ENCODE measurements at places on chromosomes 5 and 9.

- DNase-seq = no peak
Measured at GRCh38 chr9:117744369-117744768, 40.2 kb downstream of the TLR4 start.

GRCh38 chr5:68093455-68094159 is 121.9 kb upstream of the PIK3R1 start:
- no peak for DNase-seq

- DNase-seq = no peak
Measured at GRCh38 chr5:134536876-134537275, 11.4 kb downstream of the JADE2 start.

GRCh38 chr5:42896523-42896922 is 84.8 kb upstream of the SELENOP start:
- DNase-seq = no peak

GRCh38 chr5:57211039-57211438 is 37.2 kb downstream of the GPBP1 start:
- DNase-seq = no peak

- no peak for DNase-seq
Measured at GRCh38 chr5:96431376-96432187, 1.5 kb downstream of the PCSK1 start.

- DNase-seq = no peak
Measured at GRCh38 chr5:165837286-165837685, 2331.9 kb downstream of the MAT2B start.

GRCh38 chr9:78866207-78867132 is 569.5 kb downstream of the PSAT1 start:
- no peak for DNase-seq

GRCh38 chr5:95781101-95781583 is 41.4 kb downstream of the GLRX start:
- peak; percentile 62 for DNase-seq

DNA sequence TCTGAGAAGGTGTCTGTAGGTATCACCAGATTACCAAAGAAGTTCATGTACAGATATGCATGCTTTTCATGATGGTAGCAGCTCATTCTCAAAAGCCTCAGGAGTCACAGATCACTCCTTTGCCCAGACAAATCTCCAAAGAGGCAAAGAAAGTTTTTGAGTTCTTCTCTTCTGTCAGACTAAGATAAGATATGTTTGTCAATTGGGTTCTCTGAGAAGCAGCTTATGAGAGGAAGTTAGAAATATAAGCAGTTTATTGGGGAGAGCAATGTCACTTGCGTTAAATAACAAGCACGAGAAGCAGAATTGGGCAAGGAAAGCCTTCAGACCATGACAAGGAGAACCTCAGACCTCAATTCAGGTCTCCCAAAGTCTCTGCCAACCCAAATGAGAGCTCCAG is 219.2 kb upstream of the KLF4 start:
- DNase-seq = no peak

DNA sequence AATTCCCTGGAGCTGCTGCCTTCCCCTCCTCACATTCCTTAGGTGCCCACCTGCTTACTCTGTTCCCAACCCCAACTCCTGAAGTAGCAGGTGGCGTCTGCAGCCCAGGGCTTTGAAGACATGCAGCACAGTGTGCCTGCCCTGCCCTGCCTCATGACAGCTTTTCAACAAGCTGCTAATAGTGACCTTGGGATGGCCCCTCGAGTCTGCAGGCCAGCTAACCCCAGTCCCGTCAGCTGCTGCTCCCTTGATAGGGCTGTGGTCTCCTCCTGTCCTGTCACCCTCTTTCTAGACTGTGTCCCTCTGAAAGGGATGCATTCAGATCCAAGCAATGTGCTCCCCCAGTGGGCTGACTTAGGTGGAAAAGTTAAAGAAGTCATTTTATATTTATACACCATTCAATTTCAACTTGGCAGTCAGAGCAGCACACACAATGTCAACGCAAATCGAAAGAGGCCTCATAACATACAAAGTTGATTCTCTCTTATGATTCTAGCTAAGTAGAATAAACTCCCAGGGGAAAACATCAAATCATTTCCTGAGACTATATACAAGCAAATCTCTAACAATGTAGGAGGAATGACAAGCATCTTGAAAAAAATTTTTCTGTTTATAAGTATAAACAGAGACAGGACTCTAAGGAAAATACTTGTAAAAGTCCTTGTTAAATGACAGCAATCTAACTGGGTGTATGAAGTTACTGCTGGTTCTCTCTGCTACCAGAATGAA is 37.9 kb downstream of the ADRB2 start:
- DNase-seq = no peak

DNA sequence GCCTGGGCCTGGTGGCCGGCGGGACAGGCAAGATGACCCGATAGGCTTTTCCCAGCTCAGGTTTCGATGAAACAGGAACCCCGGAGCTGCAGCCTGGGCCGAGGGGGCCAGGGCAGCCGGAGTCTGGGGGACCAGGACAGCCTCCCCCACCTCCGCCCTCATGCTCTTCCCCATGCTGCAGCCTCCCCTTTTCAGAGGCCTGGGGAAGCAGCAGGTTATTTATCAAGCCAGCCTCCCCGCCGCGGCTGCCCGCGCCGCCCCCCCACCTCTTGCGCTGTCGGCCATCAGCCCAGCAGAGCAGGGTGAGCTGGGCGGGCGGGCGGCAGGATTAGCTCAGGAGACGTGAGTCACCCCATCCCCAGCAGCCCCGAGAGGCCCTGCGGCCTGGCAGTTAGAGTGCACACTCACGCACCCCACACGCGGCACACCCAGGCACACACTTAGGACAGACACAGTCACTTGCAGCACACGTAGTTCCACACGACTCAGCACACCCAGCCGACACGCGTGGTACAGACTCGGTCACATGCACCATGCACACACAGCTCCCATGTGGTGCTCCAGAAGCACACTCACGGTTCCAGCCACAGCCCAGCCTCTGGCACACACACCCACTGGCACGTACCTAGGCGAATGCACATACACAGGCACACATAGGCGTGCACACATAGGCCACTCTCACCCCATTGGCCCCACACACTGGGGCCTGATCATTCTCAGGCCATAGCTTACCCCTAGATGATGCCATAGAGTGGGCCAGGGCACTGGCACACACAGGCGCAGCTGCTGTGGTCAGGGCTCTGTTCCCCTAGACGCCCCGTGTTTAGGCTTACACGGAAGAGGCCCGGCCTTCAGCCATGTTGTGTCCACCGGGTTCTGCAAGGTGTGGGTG is 13.0 kb downstream of the CXXC5 start:
- no peak for DNase-seq

- peak; percentile 64 for DNase-seq
Measured at GRCh38 chr9:122099271-122099869, 6.3 kb upstream of the TTLL11 start.

DNA sequence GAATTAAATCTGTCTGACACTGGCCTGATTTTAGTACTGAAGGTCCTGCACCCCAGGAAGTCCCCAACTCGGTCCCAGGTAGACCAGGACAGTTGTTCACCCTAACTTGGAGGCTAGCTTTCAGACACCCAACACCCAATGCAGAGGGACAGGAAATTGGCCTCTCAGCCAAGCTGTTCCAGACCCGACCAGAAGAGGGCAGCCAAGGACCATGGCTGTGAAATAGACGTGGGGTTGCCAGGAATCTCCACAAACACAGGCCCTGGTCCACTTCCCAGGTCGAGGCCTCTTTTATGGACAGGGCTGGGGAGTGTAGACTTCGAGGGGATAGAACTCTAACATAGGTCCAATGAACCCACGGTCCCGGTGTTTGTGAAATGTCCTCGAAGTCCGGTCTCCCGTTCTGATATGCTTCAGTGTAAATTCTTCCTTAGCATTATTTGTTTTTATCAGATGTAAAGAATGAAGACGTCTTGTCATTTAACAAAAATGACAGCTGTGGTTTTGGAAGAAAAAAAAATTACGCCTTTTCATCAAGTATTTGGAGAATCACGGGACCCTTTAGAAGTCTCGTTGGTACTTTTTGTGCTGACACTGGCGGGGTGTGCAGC is 260.3 kb upstream of the ADAMTS16 start:
- DNase-seq = no peak

DNA sequence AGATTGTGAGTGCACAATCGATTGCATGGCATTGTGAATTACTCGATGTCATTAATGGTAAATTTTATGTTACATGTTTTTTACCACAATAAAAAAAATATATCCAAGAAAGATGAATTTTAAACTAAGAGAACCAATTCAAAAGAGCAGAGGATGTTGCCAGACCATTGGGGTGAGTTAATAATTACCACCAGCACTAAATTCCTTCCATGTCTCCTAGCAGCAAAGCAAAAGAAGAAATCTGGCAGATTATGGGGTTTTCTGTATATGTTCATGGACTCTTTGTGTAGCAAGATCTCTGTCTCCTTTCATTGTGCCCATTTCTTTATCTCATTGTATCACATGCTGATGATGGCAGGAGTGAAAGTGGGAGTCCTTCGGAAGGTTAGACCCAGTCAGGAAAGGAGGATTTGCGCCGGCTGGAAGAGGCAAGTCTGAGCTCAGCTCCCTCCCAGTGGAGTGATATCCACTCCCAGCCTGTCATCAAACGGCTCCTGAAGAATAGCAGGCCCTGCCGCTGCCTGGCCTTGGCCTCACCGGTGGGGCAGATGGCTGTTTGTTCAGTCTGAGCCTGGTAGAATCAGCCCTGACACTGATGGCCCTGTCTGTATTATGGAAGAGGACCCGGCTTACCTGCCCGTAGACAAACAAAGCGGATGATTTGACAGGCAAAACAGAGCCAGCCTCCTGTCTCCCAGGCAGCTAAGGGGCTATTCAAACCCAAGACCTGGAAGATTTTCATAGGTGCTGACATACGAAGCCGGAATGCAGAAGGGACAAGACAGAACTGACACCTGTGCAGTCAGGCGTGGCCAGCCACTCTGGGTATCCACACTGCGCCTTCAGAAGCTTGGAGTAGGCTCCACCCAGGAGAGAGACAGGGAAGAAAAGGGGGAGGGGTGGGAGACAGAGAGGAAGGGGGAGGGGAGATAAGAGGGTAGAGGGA is 21.9 kb upstream of the FOXE1 start:
- DNase-seq = no peak

DNA sequence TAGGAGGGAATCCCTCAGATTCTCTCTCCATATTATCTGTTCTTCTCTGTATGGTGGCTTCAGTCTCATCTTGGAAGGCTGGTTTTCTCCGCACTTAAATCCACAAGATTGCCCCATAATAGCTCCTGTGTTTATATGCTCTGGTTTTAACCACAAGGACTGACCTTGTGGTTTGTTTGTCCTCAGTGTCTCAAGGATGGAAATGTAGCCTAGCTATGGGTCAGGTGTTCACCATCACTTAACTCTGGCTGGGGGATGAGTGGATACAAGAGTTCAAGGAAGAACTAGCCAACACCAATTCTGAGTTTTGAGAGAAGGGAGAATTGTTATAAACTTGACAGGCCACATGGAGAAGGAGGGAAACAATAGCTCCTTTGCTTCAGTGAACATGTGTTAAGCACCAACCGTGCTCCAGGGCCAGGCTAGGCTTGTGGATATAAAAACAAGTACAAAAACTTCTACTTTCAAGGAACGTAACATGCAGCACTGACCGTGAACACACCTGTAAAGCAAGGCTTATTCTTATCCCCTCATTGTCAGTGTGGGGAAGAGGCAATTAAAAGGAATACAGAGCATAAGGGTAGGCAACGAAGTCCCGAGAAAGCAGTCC is 75.6 kb upstream of the VLDLR start:
- no peak for DNase-seq

- no peak for DNase-seq
Measured at GRCh38 chr5:72145348-72145747, 38.1 kb downstream of the MAP1B start.

- no peak for DNase-seq
Measured at GRCh38 chr5:456351-457194, 13.6 kb downstream of the EXOC3 start.

DNA sequence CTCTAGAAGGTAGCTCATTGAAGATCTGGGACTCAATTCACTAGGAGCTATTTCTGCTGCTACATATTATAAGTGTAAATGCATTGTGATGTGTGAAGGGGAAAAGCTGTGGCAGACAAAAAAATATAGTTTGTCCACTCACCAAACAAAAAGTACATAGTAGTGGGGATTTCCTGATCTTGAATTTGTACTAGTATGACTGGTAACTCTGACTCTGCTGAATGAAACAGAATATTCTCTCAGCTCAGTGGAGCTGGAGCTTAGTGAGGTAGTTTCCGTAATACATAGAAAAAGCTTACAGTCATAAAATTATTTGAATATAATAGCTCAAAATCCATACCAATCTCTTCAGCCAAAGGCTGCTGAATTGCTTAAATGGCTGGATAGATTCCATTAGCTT is 455.6 kb upstream of the CD180 start:
- DNase-seq = no peak

- DNase-seq = no peak
Measured at GRCh38 chr5:7846327-7846726, 4.6 kb downstream of the CFAP90 start.

DNA sequence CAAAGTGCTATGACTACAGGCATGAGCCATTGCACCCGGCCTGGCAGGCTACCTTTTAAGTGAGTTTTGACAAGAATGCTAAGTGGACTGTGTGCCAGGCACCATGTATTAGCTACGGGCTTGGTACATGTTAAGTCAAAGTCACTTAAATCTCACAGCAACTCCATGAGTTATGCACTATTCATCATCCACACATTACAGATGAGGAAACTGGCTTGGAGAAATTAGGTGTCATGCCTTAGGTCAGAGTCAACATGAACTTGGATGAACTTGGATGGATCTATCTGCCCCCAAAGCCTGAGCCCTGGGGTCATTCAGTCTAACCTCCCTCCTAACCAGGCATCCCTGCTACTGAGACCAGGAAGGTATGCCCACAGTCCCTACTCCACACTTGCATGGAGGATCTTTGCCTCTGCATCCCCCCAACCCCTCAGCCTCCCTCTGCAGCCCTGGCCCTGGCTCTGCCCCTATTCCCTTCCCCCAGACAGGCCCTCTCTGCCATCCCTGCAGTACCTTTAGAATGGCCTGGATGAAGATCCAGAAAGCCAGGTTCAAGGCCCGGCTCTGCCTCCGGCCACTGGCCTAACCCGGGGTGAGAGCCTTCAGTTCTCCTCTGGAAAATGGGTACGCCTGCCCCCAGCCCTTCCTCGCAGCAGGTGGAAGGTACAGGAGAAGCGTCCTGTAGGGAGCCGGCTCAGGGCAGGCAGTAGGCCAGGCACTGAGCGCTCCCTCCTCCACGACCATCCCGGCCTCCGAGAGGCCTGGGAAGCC is 685 bp upstream of the ADGRD2 start:
- no peak for DNase-seq

- DNase-seq = no peak
Measured at GRCh38 chr9:131674425-131675421, 65.2 kb downstream of the RAPGEF1 start.

GRCh38 chr5:151532416-151532815 is 58.7 kb downstream of the FAT2 start:
- DNase-seq = no peak

DNA sequence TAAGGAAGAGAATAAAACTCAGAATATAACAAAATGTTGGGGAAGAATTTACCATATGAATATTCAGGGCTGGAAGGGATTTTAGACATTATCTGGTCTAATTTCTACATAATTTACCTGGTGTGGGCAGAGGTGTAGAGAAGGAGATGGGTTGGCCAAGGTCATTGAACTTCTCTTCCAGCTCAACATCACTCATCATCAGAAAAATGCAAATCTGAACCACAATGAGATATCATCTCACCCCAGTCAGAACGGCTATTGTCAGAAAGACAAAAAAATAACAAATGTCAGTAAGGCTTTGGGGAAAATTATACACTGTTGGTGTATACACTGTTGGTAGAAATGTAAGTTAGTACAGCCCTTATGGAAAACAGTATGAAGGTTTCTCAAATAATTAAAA is 121.7 kb downstream of the PTTG1 start:
- DNase-seq = no peak

- DNase-seq = no peak
Measured at GRCh38 chr5:76524868-76525267, 98.3 kb downstream of the F2RL2 start.
